ENCODE measurements at places on chromosomes 5 and 9. TPM values are rescaled to one million over a fixed set of nuclear protein-coding genes. Genes with fewer than 3 reads are reported as not detected.

DNA sequence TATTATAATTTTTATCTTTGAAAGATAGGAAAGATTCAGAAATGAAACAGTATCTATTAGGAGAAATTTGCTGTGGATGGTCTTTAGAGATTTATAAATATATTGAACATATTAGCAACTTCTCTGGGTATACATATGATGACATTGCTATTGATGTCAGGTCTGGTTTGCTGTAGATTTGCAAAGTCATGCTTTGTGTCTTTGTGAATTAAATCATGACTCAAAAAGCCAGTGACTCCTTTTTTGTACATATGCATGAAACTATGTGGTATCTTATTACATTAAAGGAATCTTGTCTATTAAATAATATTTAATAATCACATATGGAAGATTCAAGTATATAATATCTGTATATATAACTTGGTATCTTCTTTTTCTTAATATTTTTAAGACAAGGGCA is 141.9 kb downstream of the ST8SIA4 start:
- no peak for DNase-seq

DNA sequence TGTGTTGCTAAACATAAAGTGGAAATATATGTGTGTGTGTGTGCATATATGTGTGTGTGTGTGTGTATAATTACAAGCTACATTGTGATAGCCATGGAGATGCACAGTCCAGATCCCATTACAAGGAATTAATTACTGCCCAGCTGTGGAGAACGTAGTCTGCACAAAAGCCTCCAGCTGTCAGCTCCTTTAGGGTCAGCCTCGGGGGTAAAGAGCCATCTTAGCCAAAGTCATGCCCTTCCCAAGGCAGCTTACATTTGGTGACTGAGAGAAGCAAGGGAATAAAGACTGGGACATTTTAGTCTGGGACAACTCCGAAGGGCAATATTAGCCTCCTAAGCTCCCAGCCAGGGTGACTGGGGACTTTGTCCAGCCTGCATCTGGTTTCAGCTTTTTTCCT is 21.9 kb upstream of the FOCAD start:
- DNase-seq: peak; percentile 27

- DNase-seq: no peak
These were observed 64.0 kb upstream of the FOXE1 start for GRCh38 chr9:97788763-97789663.

DNA sequence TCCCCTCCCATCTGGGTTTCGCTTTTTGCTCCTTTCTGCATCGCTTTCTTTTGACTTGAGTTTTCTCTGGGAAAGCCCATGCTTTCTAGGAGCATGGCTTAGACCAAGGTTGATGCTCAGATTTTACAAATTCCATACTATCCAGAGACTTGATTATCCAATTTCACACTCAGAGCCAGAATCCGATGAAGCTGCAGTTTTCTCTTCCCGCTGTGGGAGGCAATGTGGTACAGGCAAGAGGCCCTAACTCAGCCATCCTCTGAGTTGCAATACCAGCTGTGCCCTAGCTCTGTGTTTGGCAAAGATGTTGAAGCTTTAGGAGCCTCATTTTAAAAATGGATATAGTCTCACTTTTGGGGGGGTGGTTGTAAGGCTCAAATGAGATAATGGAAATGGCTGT is 85.1 kb downstream of the BRINP1 start:
- peak; percentile 45 for DNase-seq

- no peak for DNase-seq
These were observed 31.9 kb upstream of the C5orf58 start for GRCh38 chr5:170200876-170201275.

CARD9 gene
- total RNA-seq: 4.1 TPM

Measured in glutamatergic neuron (in vitro differentiated cells).